Retina (tissue), 1 donor: ENCODE measurements at places on chromosomes 7 and 10.
A peak's percentile ranks its signal among the peaks of the same experiment; 100 is the strongest.

GRCh38 chr7:124655990-124656389 is 109.6 kb downstream of the GPR37 start:
- no peak for DNase-seq

DNA sequence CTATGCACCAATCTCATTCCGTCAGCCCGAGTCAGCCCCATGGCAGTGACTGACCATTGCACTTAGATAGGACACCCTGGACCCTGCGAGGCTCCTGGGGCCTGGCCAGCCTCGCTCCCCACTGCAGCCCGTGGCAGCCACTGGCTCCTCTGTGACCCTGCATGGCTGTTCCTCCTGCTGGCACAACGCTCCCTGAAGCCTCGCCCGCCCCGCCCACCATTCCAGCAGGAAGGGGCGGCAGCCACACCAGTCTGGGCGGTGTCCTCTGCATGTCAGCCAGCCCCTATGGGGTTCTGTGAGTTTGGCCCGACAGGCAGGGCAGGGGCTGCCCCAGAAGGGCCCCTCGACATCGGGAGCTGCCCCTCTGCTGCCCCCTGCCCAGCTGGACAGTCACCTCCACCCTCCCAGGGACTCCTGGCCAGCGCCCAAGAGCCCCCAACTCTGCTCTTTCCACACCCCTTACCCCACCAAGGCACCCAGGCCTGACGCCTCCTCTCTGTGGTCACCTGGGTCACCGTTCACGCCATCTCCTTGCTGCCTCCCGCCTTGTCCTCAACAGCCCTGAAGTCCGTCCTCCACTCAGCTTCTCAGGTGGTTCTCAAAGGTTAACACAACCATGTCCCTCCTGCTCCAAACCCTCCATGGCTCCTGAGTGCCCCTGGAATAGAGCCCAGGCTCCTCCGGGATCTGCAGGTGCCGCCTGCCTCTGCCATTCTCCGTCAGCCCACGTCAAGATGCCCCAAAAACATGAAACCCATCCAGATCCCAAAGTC is 103.5 kb downstream of the MICALL2 start:
- DNase-seq, result no peak

DNA sequence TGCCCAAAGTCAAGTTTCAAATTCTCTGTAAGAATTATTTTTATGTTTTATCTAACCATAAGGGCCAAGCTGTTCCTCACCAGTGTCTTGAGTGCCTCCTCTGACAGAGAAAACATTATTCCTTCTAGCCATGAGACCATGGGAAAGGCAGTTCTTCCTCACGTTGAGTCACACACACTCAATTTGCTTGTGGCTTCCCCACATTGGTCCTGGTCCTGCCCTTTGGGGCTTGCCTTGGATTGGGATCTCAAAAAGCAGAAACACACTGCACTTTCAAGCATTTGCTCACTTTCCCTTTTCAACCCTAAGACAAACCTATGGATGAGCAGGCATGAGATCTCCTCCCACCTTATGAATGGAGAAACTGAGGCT is 248.3 kb upstream of the IGFBP3 start:
- DNase-seq, result no peak

GRCh38 chr10:129042776-129043595 is 424.1 kb upstream of the MGMT start:
- DNase-seq, result no peak

GRCh38 chr7:87154569-87154968 is 2.3 kb downstream of the DMTF1 start:
- DNase-seq, result no peak

- DNase-seq, result no peak
These were observed 28.5 kb upstream of the LRRC72 start for GRCh38 chr7:16498122-16498521.

- DNase-seq, result no peak
These were observed 16.3 kb downstream of the GSAP start for GRCh38 chr7:77399816-77400215.

GRCh38 chr10:59724098-59724938 is 14.7 kb upstream of the SLC16A9 start:
- no peak for DNase-seq

- no peak for DNase-seq
These were observed 69.5 kb downstream of the TCERG1L start for GRCh38 chr10:131242007-131242406.

- no peak for DNase-seq
These were observed 23.0 kb downstream of the ABLIM1 start for GRCh38 chr10:114635101-114635500.

GRCh38 chr10:4623200-4623599 is 202.8 kb upstream of the AKR1E2 start:
- DNase-seq, result no peak

DNA sequence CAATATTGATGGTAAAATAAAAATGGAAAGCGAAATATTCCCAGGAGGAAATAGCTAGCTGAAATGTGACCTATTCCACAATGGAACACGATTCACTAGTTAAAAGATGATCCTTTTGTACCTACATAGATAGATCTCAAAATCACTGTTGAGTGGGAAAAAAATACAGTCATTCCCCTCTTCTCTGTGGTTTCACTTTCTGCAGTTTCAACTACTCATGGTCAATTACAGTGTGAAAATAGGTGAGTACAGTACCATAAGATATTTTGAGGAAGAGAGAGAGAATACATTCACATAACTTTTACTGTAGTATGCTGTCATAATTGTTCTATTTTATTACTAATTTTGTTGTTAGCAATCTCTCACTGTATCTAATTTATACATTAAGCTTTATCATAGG is 56.0 kb upstream of the COL13A1 start:
- no peak for DNase-seq

DNA sequence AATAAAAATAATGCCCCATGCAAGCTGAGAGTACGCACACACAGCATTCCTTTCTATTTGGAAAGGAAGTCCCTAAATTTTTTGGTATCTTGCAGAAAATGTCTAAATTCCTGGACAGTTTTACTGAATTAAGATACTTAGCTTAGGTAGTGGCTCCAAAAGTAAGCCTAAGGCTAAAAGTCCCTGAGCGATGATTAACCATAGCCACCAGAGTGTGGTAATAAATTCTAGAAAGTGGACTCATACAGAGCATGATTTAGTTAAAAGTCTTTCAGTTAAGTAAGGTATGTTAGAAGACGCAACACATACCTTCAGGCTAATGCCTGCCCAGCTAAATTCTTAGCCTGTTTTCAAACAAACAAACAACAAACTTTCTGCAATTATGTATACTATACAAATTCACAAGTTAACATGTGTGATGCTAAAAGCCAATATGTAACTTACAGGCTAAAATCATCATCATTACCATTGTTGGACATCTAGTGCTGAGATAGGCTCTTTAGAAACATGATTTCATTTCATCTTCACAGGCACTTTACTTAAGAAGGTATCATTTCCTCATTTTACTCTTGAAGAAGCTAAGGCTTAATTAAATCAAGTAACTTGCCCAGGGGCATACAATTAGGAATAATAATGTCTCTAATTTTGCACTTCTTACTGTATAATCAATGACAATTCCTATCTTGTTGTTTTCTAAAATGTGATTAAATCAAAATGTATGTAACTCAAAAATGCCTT is 261.4 kb upstream of the YAE1 start:
- DNase-seq, result no peak

DNA sequence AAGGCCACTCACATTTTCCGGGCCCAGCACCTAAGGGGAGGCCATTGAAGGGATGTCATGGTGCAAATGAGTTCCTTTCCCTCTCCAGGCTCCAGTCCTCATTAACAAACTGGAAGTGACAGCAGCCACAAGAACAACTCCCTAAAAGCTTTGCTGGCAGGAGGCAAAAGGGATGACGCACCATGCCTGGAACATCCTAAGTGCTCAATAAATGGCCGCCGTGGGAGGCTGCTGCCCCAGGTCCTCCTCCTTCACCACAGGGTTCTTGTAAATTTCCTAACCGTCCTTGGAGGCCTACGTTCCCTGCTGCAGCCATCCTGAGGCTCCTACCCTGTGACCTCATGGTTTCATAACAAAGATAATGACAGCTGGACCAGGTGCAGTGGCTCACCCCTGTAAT is 41.3 kb upstream of the CAMK1D start:
- no peak for DNase-seq

DNA sequence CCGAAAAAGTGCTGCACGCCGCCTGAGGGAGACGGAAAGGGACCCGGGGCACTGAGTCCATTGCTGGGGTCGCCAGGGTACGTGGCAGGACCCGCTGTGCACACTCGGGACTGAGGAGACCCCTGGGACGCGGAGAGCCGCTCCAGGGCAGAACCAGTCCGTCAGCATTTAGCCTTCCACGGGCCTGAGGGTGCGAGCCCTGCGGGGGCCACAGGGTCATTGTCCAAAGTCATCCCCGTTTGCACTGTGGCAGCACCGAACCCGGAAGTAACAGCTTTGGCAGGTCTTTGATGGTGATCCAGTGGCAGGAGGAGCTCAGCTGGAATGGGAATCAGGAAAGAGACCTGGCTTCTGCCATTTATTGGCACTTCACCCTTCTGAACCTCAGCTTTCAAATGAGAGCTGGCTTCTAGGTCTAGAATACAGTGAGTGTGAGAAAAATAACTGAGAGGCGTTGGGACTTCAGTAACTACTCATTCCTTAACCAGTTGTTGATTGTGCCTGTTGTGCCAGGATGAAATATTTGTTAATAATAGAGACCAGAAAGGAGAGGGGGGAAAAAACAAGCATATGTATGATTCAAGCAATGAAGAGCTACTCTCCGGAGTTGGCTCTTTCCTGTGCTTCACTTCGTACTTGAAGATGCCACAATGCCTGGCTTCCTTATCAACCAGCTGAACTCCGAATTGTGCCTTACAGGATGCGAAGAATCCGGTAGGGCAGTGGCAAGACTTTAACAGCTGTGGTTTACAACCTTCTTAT is 811 bp upstream of the ARHGAP12 start:
- no peak for DNase-seq

- DNase-seq, result no peak
These were observed 27.4 kb downstream of the IFT22 start for GRCh38 chr7:101294039-101294831.

DNA sequence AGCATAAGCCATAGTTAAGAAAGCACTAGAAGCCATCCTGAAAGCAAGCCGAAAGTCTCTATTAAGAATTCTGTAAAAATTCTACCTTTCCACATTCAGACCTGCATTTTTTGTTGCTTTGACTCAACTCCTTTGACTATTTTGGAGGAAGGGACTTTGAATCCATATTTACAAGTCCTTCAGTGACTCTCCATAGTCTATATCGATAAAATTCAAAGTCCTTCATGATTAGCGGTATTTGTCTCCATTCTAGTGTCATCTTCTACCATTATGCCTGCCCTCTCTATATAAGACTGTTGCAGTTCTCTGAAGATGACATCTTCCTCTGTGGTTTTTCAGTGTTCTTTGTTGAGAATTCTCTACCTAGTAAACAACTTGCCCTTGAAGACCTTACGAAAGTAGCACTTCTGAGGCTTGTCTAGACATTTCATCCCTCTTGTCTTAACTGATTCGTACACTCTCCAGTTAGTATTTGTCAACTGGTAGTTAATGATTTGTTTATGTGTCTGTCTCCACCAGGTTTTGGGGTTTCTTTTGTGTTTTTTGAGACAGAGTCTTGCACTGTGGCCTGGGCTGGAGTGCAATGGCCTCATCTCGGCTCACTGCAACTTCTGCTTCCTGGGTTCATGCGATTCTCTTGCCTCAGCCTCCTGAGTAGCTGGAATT is 1.7 kb downstream of the CCSER2 start:
- no peak for DNase-seq

- DNase-seq, result no peak
These were observed 65.8 kb downstream of the INHBA start for GRCh38 chr7:41637049-41637448.

GRCh38 chr10:13665516-13666262 is 78.9 kb downstream of the PRPF18 start:
- DNase-seq, result no peak

DNA sequence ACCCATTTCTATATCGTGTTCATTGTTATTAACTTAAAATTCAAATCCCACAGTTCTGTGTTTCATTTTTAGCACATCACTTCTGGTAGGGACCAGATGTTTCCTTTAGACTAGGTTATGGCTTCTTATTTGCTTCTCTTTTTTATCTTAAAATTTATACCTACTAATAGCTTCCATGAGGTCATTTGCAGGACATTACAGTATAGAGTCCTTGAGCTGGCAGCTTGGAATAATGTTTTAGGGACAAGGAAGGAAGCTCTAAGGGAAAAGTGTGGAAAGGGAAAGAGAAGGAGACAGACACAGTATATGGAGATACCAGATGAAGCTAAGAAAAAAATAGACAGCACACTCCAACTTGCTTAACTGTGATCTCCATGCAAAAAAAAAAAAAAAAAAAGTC is 48.8 kb upstream of the CD36 start:
- DNase-seq, result no peak

DNA sequence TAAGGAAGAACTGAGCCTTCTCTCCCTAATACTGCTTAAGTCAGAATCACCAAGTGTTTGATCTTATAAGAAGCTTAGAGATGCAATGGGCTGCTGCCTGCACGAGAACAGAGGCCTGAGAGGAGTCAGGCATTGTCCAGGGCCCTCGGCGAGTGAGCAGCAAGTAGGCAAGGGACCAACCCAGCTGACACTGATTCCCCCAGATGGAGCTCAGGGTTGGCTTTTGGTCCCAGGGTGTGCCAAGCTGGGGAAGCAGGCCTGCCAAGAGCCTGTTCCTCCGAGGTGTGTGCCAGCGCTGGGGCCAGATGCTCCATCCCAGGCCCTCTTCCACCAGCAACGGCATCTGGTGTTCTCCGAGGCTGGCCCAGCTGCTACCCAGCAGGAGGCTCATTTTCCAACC is 222.0 kb upstream of the ZMIZ1 start:
- DNase-seq, result peak; percentile 72

GRCh38 chr7:132169730-132170129 is 406.5 kb downstream of the PLXNA4 start:
- DNase-seq, result no peak
